Psoas muscle (tissue), 8 donors: ENCODE measurements at places on chromosomes 6 and 20. TPM values are rescaled to one million over a fixed set of nuclear protein-coding genes. Genes with fewer than 3 reads are reported as not detected.

GRCh38 chr6:98834060-98835031 is at the start of gene POU3F2:
Gene POU3F2 (plus strand): TSS chr6:98834574. CDS start chr6:98834874, 300 bp downstream.
- H3K4me1 ChIP-seq = peaks cover 21% of the 10 kb centered on the region
- peak; percentile 60 for DNase-seq
- peak within 1 kb of the TSS; percentile 69 for H3K4me3 ChIP-seq
- no peak within 1 kb of the TSS for H3K27ac ChIP-seq

GRCh38 chr6:142855893-142856623 is 88.9 kb downstream of the HIVEP2 start:
- DNase-seq = no peak
- no peaks in the 10 kb centered on the region for H3K27me3 ChIP-seq
- peaks cover 56% of the 10 kb centered on the region for H3K4me1 ChIP-seq
- peak overlapping the region; percentile 89 for H3K27ac ChIP-seq

DNA sequence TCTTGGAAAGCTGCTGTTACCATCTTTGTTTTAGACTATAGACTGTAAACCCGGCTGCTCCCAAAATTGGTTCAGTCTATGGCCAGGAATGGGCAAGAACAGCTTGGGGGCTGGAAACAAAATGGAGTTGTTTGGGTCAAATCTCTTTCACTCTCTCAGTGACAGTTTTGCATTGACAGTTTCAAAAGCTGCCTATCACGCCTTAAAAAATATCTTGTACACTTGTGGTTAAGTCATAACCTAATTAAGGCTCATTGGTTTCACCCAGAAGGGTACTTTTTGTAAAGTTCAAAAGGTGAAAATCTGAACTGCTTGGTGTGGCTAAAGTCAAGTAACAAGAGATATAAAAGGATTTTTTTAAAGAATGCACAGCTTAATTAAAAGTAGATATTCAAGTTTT is 76.1 kb upstream of the PRL start:
- no peaks in the 10 kb centered on the region for H3K4me1 ChIP-seq
- no peak for DNase-seq
- no peak overlapping the region for H3K27ac ChIP-seq
- H3K36me3 ChIP-seq = no peaks in the 10 kb centered on the region
- no peaks in the 10 kb centered on the region for H3K27me3 ChIP-seq
- no peak overlapping the region for H3K4me3 ChIP-seq

GRCh38 chr20:61400499-61400898 is 148.4 kb downstream of the CDH4 start:
- H3K27me3 ChIP-seq = no peaks in the 10 kb centered on the region
- no peak overlapping the region for H3K27ac ChIP-seq
- no peaks in the 10 kb centered on the region for H3K36me3 ChIP-seq
- no peaks in the 10 kb centered on the region for H3K4me1 ChIP-seq
- H3K4me3 ChIP-seq = no peak overlapping the region

- DNase-seq = no peak
- no peaks in the 10 kb centered on the region for H3K27me3 ChIP-seq
- no peak overlapping the region for H3K4me3 ChIP-seq
- peaks cover 43% of the 10 kb centered on the region for H3K36me3 ChIP-seq
Measured at GRCh38 chr20:31570021-31570463, 35.0 kb upstream of the ID1 start.

PNISR gene
- total RNA-seq = 51.1 TPM
